NB4 (cell line): ENCODE measurements at places on chromosomes 4 and X.

- no peak for DNase-seq
Observed at GRCh38 chr4:80471756-80472155, 136.2 kb downstream of the CFAP299 start.

- peak; percentile 65 for DNase-seq
Observed at GRCh38 chr4:1872870-1873269, 1.7 kb downstream of the NSD2 start.

DNA sequence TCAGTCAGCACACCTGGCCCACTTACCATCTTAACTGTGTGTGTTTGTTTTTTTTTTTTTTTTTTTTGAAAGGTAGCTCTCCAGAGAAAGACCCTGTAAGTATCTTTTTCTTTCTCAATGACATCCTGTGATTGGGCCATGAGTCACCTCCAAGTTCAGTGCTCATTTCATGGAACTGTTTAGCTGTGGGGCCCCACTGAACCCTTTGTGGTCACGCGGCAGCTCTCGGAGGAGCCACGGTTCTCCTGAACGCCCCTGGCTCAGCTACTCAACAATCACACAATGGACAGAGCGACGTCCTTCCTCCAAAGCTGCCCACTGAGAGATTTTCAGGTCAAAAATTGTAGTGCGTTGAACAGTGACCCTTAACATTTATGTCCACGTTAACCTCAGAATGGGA lies 14.2 kb upstream of the IL3RA start:
- peak; percentile 63 for DNase-seq

DNA sequence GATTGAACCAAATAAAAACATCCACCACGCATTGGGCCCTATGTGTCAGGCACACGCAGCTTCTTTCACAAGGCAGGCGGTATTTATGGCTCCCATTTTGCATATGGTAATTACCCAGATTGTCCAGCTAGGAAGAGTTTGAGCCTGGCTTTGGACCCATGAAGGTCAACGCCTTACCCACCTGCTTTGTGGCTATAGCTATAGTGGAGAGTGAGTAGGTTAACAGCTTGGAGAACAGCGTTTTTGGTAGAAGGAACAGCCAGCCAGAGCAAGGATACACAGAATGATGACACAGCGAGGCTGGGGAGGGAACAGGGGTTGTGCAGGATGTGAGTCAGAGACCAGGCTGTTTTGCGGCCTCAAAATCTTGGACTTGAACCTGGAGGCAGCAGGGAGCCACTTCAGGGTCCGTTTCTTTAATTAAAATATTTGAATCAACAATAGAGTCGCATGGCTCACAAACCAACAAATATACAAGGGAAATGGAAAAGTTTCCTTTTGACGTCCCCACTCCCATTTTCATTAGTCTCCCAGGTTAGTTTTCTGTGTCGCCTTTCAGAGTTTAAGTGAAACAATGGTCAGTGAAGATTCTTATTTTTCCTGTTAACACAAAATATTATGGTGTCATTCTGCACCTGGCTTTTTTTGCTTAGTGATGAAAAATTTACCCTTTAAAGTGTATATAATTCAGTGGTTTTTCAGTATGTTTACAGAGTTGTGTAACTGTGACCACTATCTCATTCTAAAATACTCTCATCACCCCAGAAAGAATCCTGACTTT lies 118.2 kb upstream of the STX18 start:
- peak; percentile 95 for DNase-seq

DNA sequence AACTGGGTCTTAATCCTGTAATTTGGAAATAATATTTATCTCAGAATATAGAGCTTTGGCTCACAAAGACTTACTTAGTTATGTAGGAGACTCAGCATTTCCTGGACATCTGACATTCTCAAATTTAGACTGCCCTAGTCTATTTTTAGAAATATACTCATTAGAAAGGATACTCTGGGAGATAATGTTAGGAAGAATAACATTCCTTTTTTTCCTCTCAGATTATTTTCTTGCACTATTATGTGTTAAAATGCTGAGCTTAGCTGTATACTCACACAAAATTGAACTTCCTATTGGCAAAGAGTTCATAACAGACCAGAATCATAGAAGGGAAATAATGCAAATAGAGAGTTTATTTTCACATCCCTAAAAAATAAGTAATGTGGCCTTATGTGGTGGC lies 1424.9 kb upstream of the PCDH7 start:
- DNase-seq, result no peak

- no peak for DNase-seq
Observed at GRCh38 chr4:47538111-47538824, 53.2 kb downstream of the ATP10D start.
